ENCODE measurements at places on chromosomes 6 and 20. TPM values are rescaled to one million over a fixed set of nuclear protein-coding genes. Genes with fewer than 3 reads are reported as not detected.

The C20orf144 gene
- 0.16 TPM for polyA plus RNA-seq

The SMOC2 gene
- 25.7 TPM for polyA plus RNA-seq

The APCDD1L gene
- polyA plus RNA-seq = 14.0 TPM

The ZNF165 gene
- 4.7 TPM for polyA plus RNA-seq

The CFB gene
- polyA plus RNA-seq = 17.5 TPM

The DLK2 gene
- polyA plus RNA-seq = 0.90 TPM

The TUBB gene
- 1,262 TPM for polyA plus RNA-seq

The TCF19 gene
- polyA plus RNA-seq = 17.8 TPM

The CDH4 gene
- 6.8 TPM for polyA plus RNA-seq

The CLPSL2 gene
- polyA plus RNA-seq = not detected

The MAS1 gene
- not detected for polyA plus RNA-seq

Data from right renal cortex interstitium (tissue), 3 donors.